KG1 (cell line): ENCODE measurements at places on chromosomes 3 and 15.

DNA sequence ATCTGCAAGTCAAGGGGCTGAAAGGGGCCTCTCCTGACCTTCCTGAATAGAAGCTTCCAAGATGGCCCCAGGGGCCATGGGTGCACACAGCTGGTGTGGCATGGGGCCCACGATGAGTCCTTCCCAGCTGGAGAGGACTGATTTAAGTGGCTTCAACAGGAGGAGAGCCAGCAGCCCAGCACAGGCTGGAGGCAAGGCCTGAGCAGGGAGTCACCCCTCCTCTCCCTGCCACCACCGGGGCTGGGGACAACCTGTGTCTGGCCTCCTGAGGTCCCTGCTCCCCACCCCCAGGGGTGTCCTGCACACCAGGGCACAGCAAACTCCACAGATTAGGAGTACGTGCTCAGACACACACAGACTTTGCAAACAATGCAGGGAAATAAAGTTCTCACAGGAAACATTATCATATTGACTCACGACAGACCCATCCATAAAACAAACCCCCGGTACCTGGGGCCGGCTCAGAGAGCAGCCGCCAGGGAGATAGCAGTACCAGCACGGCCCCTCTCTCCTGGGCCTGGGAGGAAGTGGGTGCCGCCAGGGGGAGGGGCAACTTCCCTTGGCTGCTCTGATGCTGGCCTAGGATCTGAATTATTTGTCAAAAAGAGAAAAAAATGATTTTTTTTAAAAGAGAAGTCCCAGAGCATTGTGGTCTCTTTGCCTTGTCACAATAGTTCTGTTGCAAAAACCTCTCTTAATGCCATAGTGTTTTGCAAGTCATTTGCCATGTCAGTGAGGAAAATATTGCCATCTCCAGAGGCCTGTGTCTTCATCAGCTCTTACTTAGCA, 21.9 kb upstream of the TSEN2 start:
- peak; percentile 32 for DNase-seq

DNA sequence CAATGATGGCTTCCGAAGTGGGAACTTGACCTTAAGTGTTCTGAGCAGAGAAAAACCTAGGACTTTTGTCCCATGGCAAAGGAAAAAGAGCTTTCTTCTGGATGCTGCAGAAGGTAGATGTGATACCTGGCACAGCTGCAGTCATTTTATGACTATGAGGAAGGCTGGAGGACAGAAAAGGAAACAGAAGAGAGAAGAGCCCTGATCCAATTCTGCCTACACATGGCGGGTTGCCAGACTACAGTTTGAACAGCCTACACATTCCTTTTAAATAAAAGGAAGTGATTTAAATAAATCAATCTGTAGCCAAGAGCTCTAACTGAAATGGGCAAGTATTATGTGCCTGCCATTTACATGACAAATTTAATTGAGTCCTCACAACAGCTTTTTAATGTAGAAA, 43.6 kb upstream of the CHRNB4 start:
- DNase-seq, result no peak

DNA sequence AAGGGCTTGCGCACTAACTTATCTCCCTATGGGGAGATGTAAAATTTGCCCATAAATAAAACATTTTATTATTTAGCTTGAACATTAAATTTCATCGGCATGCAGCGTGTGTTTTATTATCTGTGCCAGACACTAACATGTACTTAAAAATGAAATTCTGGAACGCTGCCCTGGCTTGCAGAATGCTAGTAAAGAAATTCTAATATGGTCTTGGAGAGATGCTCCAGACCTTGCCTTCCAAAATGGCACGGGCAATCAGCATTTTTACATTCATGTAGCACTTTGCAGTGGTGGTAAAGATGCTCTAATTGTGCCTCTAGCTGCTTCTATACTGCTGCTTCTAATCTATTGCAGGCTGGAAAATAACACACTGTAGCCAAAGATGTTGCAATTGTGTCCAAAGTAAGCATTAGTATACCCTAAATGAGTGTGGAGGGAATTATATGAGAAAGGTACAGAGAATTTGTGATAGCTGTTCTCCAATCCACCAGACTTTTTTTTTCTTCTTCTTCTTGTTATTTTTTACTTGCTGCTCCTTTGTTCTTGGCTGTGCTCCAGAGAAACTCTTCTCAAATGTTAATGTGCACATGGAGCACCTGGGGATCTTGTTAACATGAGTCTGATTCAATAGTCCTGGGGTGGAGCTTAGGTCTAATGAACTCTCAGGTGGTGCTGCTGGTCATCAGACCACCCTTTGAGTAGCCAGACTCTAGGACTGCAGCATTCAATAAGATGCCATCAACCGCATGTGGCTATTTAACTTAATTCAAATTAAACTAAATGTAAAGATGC, 47.3 kb downstream of the CRABP1 start:
- DNase-seq, result no peak

GRCh38 chr3:116064646-116065045, 380.6 kb downstream of the LSAMP start:
- no peak for DNase-seq

DNA sequence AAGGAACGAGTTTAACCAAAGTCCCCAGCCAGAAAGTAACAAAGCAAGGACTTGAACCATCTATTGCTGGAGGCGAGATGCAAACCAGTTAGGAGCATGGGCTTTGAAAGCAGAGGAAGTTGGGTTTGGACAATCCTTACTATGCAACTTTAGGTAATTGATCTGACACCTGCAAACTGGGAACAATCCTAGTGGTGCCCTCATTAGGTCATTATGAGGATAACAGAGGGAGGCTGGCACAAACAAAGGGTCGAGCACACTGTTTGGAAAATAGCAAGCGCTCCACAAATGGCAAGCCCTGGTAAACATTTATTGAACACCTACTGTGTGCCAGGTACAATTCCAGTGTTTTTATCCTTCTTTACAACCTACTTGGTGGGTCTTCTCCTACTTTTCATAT, 45.6 kb downstream of the WNT5A start:
- no peak for DNase-seq

GRCh38 chr15:31062911-31063310, 38.6 kb downstream of the TRPM1 start:
- DNase-seq, result no peak

DNA sequence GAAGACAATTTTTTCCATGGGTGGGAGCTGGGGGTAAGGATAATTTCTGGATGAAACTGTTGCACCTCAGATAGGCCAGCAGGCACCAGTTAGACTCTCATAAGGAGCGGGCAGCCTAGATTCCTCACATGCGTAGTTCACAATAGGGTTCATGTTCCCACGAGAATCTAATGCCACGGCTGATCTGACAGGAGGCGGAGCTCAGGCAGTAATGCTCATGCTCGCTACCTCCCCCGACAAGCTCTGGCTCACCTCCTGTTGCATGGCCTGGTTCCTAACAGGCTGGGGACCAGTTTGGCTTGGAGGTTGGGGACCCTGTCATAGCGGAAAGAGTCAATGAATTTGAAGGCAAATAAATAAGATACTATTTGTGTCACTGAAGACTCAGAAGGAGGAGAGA, 105.5 kb downstream of the PLD1 start:
- DNase-seq, result no peak

DNA sequence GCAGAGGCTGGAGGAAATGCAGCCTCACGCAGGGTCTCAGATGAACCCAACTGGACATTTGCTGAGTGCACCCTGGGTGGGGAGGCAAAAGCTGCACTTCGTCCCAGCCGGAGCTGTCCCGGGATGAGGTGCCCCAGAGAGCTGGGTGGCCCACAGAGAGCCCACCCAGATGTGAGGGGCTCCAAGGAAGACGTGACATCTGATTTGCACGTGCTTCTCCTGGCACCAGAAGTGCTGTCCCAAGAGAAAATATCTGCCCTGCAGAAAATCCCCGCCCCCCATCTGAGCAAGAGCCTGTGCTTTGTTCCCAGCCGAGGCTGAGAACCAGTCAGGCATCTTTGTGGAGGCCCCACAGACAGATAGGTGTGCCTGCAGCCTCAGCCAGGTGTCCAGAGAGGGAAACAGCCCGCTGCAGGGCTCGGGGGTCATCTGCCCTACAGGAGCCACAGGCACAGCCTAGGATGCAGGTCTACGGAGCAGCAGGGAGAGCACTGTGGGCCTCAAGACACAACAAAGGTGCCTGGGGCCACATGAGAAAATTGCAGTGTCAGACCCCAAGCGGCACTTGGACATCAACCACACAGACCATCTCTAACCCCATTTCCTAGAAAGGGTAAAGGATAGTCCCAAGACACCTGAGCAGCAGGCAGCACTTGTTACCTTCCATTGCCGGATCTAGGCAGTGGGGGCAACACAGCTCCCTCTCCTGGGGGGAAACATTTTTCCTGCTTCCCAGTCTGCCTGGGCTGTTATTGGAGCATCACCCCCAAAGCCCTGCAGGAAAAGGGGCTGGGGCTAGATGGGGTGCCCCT, 5.8 kb downstream of the TMIE start:
- no peak for DNase-seq

- DNase-seq, result no peak
Measured at GRCh38 chr3:13892304-13892703, 12.4 kb upstream of the WNT7A start.

GRCh38 chr3:133992951-133993620, 36.6 kb downstream of the SLCO2A1 start:
- DNase-seq, result no peak

DNA sequence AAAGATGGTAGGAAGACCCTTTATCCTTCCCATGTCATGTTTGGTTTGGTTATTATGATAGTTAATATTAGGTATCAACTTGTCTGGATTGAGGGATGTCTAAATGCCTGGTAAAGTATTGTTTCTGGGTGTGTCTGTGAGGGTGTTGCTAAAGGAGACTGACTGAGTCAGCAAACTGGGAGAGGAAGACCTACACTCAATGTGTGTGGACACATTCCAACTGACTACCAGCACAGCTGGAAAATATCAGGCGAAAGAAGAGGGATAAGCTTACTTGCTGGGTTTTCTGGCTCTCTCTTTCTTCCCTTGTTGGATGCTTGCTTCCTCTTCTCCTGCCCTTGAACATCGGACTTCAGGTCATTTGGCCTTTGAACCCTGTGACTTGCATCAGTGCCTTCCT, 1227.6 kb upstream of the EPHA6 start:
- DNase-seq, result no peak

DNA sequence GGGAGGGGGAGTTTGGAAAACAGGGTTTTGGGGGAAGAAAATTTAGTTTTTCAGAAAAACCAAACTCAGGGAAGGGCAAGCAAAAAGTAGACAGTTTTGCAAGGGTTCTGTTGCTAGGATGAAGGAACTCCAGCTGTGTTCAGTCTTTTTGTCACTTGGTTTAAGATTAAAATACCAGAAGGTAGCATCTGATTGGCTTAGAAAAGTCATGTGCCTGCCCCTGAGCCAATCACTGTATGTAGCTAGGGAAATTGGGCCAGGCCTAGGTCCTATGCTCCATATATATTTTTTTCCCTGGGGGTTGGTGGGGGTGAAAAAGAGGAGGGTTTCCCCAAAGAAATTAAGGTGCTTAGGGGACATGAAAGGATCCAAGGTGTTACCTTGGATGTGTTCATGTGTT, 24.3 kb downstream of the CLDN11 start:
- DNase-seq, result no peak

GRCh38 chr3:153830552-153830951, 290.6 kb upstream of the ARHGEF26 start:
- DNase-seq, result no peak

DNA sequence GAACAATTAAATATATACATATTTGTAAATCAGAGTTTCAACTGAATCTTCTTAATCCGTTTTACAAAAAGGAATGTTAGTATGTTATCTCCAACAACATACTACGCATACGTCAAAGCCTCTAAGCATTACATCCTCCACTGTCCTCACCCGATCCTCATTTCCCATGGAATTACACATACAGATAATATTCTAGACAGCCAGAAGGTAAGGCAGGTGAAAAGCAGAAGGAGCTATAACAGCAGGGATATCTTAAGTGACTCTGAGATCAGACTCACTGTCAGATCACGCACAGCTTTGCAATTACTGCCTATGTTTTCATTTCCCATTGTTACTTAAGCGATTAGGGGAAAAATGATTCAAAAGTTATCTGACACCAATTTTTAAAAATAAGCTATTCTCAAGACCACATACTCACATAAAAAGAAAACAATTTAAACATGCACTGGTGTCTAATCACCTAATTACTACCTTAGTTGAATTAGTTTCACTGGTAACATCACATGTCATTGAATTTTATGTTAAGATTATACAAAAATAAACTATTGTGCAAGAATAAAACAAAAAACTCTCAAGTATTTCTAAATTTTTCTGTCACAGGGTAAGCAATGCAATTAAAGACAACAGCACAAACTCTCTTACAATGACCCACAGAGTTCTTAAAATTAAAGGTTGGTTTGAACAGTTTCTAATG, 92.8 kb downstream of the TBL1XR1 start:
- no peak for DNase-seq

DNA sequence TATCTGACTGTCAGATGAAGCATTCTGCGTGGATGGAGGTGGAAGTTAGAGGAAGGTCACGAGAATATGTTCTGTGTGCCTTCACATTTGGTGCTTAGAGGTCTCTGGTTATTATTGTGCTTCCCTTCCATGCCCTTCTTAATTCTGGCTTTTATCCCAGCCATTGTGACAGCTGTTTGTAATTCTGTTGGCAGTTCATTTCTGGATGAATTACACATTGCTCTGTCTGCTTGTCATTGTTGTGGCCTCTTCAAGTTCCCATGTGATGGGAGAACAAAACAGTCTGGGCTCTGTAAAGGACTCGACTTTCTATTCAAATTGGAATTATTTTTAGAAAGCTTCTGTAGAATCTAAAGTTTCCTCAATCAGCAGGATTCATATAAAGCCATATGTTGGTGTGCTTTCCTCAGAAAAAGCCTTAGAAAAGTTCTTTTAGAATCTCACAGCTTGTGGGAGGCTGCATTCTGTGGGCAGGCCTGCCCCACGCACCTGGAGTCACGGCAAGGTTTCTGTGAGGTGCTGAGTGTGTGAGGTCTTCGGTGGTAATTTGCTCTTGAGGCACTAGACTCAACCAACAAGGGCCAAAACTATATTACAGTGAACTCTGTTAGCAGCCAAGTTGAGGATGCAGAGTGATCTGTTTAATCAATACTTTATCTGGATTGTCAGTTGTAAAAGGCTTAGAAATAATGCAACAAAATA, 397.4 kb upstream of the AZI2 start:
- DNase-seq, result no peak

GRCh38 chr3:51311055-51311454, 74.0 kb upstream of the MANF start:
- no peak for DNase-seq

GRCh38 chr15:41183581-41183980, 47.0 kb downstream of the EXD1 start:
- no peak for DNase-seq

DNA sequence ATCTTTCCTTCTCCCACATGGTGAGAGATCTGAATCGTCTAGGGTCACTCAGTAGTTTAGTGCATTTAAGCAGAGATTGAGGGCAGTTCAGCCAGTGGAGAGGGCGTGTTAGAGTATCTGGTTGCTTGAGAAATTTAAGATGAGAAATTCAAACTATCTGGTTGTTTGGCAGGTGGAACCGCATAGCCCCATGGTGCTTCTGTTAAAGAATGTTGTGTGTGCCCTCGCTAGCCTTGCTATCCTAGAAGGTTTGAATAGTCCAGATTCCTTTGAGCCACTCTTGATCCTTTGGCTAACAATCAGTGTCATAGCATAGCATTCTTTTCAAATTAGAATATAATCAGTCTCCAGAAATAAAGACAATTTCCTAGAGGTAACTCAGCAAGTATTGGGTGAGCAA, 32.1 kb downstream of the ABHD17C start:
- no peak for DNase-seq

GRCh38 chr3:116815831-116816588, 106.4 kb downstream of the TUSC7 start:
- DNase-seq, result no peak

GRCh38 chr3:37540786-37541185, 320.9 kb upstream of the CTDSPL start:
- no peak for DNase-seq
